Small intestine (tissue), 16 donors: ENCODE measurements at places on chromosomes 13 and 19. TPM values are rescaled to one million over a fixed set of nuclear protein-coding genes. Genes with fewer than 3 reads are reported as not detected.

- no peak for DNase-seq
These were observed 56.9 kb upstream of the TEX29 start for GRCh38 chr13:111263566-111263965.

GRCh38 chr19:10122045-10122444 lies 2.3 kb upstream of the EIF3G start:
- DNase-seq = no peak

DNA sequence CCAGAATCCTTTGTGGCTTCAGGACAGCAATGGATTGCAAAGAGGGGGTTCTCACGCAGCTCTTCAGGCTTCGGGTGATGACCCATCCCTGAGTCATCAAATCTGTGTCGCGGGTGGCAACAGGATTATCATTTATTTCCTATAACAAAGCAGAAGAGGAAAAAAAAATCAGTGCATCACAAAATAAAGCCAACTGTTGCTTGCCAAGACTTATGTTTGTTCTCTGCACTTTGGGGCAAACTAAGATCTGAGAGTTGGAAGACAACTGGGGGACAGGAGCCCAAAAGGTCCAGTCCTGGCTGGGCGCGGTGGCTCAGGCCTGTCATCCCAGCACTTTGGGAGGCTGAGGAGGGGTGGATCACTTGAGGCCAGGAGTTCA lies 6.4 kb downstream of the GNA15 start:
- no peak for DNase-seq

DNA sequence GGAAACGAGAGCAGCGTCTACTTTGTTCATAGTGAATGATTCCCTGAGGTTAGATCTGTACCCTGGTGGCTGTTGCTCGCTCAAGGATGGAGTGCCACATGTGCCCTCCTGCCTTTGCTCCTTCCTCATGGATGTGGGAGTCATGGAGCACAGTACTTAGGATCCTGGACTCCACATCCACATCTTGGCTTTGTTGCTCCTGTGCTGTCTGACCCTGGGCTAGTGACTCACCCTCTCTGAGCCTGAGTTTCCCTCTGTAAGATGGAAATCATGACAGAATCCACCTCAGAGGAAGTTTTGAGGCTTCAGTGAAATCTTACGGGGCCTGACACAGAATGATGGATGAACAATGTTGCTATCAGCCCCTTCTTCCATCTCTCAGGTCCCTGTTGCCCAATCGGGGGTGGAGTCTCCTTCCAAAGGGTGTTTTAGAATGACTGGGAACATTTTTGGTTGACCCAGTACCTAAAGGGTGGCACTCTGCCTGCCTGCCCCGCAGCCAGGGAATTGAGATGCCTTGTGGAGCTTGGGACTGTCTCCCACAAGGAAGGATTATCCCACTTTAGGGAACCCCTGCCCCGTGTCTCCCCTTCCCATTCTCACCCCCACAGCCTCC lies 9.8 kb upstream of the TIMM50 start:
- DNase-seq = no peak

GRCh38 chr13:32264407-32264806 lies 50.8 kb downstream of the ZAR1L start:
- no peak for DNase-seq

The ZNF773 gene
- polyA plus RNA-seq = 3.3 TPM

GRCh38 chr19:8610041-8610935 lies at the start of gene ADAMTS10:
ADAMTS10 (minus strand) TSS chr19:8610715; CDS start chr19:8605710, 5,005 bp downstream.
- no peak for DNase-seq

The AXL gene
- polyA plus RNA-seq = 2.2 TPM

- DNase-seq = no peak
These were observed 288.2 kb downstream of the COG6 start for GRCh38 chr13:39943711-39944110.

DNA sequence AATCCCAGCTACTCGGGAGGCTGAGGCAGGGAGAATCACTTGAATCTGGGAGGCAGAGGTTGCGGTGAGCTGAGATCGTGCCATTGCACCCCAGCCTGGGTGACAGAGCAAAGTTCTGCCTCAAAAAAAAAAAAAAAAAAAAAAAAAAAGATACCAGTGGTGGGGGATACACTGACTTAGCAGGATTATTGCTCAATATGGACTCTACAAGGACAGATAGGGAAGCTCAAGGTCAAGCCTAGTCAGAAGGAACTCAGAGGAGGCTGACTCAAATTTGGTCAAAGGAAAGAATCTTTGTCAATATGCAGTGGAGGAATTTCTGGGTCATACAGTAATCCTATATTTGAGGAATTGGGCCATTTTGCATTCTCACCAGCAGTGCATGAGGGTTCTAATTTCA lies 6.7 kb upstream of the DIAPH3 start:
- DNase-seq = no peak

DNA sequence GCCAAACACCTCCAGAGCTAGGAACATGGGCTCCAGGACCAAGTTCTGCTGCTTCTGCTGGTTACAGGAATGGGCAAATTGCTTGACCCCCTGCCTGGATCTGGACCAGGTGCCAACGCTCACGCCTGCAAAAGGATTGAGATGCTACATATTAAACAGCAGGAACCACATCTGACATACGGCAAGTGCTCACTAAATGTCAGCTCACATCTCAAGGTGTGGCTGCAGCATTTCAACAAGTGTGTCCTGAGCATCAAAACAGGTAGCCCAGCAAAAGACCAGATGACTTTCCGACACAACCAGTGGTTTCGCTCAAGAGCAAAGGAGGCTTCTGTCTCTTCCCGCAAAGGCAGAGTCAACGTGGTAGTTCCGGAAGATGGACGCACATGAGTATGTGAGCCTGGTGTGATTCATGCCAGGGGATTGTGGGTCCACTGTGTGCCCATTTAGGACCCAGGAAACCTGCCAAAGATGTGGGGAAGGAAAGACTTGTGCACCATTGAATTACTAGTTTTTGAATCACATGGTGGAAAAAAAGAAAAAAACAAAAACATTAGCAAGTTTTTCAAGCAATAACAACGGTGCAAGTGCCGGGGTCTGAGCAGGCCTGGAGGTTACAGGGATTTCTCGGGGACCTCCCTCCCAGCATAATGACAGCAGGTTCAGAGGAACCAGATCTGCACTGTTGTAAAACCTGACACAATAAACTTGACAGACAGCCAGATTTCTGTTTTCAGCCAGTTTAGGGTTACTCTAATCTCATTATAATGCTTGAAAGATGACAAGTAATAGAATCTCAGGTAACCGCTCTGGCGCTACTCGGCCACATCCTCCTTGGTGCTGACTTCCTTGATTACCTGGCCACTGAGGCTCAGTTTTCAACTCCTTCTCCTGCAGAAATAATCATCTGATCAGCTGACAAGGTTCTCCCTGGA lies 77.9 kb downstream of the SOX1 start:
- DNase-seq = no peak

- DNase-seq = peak; percentile 0
These were observed 45.7 kb downstream of the TPP2 start for GRCh38 chr13:102642475-102642874.

DNA sequence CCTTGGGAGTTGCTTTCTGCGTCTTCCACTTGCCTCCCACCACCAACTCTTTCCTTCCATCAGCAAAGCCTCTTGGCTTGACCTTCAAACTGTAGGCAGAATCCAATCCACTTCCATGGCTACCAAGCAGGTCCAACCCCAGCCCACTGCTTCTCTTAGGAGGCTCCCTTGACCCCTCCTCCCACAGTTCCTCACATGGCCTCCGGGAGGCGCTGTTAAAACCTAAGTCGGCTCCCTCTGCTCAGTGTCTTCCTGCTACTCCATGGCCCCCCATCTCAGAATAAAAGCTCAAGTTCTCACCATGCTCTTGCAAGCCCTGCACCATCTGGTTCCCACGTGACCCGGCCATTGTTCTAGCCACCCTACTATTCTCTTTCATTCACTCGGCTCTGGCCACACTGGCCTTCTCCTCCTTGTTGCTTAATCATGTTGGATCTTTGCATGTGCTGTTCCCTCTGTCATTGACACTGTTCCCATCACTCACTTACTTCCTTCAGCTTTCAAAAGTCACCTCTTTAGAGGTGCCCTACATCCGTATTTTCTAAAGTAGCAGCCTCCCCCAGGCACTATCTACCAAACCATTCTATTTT lies 7.5 kb downstream of the IZUMO2 start:
- DNase-seq = no peak

GRCh38 chr13:36069881-36070366 lies 61.3 kb downstream of the DCLK1 start:
- DNase-seq = no peak

The HSH2D gene
- 14.8 TPM for polyA plus RNA-seq

The DAND5 gene
- not detected for polyA plus RNA-seq

DNA sequence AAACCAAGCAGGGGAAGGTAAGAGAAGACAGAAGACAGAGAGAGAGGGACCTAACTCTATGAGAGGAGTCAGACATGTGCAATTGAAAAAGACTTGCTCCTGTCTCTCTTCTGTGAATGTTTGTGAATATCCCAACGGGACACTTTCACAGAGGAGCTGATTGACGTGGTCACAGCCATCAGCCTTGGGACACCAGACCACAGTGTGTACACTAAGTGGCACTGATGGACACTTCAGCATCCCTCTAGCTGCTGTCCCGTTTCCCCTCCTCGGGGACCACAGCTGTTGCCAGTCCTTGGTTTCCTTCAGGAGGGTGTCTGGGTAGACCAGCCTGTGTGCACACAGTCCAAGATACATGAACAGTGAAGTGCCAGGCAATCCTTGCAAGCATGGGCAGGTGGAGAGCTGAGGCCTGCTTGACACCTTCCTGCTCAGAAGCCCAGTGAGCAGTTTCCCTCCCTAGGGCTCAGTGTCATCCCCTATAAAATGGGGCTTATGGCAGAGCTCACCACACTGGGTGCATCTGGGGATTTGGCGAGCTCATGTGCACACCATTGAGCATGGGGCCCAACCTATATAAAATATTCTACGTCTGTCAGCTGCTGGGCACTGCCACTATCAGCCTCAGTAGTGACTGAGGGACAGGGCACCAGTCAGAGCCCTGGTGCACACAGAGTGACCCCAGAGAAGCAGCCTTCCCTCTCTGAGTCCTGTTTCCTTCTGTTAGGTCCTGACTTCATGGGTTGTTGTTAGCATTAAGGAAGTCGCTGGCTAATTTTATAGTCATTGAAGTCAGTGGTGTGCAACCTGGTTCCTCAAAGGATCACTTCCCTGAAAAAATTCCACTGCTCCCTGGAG lies 4.3 kb upstream of the USF2 start:
- DNase-seq = no peak

- DNase-seq = peak; percentile 55
These were observed 903.1 kb downstream of the SLITRK6 start for GRCh38 chr13:84896128-84896527.

The PSG4 gene
- 0.12 TPM for polyA plus RNA-seq

The CAPN12 gene
- polyA plus RNA-seq = 2.7 TPM

DNA sequence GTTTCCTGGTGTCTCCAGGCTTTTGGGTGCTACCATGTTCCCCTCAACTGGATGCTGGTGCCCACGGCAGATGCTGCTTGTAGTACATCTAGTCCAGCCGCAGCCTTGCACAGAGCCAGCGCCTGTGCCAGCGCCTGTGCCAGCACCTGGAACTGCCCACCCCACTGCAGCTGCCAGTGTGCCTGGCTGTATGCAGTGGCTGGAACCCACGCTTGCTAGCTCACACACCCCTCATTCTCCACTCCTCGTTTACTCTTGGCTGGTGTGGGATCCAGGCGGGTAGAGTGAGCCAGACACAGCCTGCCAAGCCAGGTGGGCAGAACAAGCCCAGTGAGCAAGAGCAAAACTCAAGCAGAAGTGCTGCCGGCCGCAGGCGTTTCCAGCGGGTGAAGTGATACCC lies 428.6 kb downstream of the SLITRK1 start:
- DNase-seq = no peak

GRCh38 chr19:7515645-7516151 lies at the start of gene ZNF358:
ZNF358 (plus strand) TSS chr19:7516103; CDS start chr19:7519243, 3,140 bp downstream.
- peak; percentile 90 for DNase-seq

DNA sequence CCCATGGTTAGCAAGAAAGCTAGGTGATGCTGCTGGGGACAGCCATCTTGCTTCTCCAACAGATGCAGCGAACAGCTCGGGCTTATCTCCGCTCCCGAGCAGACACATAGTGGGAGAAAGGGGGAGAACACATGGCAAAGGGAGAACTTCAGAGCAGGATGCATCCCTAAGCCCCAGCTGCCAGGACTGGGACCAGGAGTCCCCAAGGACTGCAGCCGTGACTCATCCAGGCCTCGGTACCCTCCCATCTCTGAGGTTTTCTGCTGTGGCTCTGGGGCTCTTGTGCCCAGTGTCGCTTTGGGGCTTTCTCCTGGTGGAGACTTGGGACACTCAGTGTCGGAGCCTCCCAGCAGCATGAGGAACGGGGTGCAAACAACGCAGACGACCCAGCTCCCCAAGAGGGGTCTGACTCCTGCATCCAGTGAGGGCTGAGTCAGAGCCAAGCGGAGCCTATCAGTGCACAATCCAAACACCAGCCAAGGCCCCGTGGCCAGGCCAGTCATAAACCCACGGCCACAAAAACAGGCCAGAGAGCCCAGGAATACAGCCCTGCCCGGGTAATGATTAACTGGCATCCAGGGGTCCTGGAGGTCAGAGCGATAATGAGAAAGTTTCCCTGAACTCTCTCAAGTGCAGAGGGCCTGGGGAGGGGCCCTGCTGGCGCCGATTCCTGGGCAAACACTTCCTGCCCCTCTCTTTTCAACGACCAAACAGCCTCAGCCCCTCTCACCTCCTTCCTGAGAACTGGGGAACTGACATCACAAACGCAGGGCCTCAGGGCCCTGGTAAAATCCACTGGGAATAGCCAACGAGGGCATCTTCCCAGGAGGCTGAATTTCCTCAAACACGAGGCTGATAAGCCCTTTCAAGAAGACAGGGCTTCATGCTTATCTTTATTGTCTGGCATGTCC lies 202.9 kb downstream of the USP12 start:
- peak; percentile 87 for DNase-seq

- no peak for DNase-seq
These were observed 403.5 kb upstream of the GPC6 start for GRCh38 chr13:92823059-92823458.

The ELANE gene
- polyA plus RNA-seq = 0.09 TPM

- DNase-seq = peak; percentile 42
These were observed 4.0 kb downstream of the PTBP1 start for GRCh38 chr19:801030-801860.

GRCh38 chr19:11091703-11092153 lies 2.5 kb downstream of the LDLR start:
- DNase-seq = peak; percentile 83

GRCh38 chr13:88071371-88071770 lies 400.2 kb downstream of the SLITRK5 start:
- no peak for DNase-seq
